ENCODE measurements at places on chromosomes 1 and 21.

DNA sequence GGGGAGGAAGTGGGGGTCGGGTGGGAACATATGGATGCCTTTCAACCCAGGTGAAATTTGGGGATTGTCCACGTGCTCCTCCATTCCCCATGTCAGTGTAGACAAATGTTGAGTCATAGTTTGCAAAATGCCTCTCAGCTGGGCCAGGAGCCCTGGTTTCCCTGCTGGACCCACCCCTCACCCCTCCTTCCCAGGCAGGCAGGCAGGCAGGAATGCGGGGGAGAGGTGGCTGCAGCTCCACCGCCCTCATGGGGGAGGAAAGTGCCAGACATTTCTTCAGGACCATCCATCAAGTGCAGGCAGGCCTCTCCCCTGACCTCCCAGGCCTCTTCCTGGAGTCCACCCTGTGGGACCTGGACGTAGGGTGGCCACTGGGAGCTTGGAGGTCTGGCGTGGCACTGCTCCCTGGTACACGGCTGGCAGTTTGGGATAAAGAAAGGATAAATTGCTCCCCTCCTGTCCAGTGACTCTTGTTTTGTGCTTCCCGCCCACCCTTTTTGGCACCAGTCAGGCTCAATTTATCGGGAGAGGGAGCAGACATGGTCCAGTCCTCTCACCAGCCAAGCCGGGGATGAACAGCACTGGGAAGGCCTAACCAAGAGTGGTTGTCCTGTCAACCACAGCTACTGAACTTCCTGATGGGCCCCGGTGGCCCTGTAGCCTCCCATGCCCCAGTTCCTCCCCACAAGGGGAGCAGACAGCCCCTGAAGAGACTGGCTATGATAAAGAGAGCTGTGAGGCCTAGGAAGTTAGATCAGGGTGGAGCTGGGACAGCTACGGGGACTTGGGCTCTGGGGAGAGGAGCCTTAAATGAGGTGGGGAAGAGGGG is 18.9 kb downstream of the NPR1 start:
- peak; percentile 79 for DNase-seq

DNA sequence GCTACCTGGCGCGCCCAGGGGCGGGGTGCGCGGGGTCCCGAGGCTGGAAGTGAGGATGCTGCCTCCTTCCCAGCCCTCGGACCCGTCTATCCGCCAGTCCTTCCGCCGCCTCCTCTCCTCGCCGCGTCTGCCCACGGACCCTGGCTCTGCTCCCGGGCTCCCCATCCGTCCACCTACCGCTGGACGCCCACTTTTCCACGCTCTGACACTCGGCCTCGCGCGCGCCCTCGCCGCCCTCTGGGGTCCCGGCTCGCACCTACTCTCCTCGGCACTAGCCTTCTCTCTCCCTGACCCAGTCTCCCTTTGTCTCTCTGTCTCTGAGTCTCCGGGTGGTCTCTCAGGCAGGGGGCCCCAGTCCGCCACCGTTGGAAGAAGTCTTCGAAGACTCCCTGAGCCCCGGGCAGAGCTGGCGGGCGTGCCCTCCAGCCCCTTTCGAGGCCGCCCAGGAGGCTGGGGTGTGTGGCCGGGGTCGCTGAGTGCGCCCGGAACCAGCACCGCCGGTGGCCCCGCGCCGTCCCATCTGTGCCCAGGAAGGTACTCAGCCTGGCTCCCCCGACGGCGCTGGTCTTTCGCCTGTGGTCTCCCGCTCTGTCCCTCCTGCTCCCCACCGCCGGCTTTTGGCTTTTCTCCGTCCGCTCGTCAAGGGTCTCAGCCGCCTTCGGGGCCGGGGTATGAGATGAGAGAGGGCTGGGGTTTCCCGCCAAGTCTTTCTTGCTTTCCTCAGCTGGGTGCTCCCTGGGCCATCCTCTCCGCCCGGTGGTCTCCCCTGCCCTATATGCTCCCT is 610 bp downstream of the DRAXIN start:
- no peak for DNase-seq

GRCh38 chr1:214718724-214719123 is 115.7 kb downstream of the CENPF start:
- DNase-seq = no peak

- peak; percentile 39 for DNase-seq
These were observed 403.7 kb downstream of the SIPA1L2 start for GRCh38 chr1:232226197-232226712.

DNA sequence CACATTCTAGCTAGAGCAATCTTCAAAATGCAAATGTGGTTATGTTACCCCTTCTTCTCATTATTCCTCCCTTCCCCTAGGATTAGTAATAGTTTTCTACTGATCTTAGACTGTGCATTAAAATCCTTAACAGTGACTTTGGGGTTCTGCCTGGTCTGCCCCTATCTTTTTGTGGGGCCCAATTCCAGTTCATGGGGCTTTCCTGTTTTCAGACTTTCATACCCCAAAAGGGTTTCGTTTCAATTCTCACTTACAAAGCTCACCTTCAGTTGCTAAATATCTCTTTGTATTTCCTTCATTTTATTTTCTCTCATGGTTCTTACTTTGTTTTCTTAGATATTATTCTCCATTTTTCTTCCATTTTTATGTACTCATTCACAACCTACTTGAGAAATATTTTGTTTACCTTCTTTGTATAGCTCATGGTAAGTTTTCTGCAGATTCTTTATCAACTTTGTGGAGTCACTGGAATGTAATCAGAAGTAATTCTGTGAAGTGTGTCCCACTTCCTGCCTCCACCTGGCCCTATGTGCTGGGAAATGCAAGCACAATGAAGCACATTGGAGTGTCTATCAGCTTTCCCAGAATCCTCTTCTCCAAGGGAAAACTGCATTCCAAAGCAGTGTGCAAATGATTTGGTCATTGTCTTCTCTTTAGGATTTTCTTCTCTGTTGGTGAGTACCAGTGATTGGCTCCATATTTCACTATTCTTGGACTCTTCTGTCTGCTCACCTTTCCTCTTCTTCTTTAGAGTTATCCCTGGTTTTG is 350.2 kb downstream of the ZNF326 start:
- no peak for DNase-seq

GRCh38 chr1:160127865-160128523 is 12.4 kb downstream of the ATP1A2 start:
- no peak for DNase-seq

DNA sequence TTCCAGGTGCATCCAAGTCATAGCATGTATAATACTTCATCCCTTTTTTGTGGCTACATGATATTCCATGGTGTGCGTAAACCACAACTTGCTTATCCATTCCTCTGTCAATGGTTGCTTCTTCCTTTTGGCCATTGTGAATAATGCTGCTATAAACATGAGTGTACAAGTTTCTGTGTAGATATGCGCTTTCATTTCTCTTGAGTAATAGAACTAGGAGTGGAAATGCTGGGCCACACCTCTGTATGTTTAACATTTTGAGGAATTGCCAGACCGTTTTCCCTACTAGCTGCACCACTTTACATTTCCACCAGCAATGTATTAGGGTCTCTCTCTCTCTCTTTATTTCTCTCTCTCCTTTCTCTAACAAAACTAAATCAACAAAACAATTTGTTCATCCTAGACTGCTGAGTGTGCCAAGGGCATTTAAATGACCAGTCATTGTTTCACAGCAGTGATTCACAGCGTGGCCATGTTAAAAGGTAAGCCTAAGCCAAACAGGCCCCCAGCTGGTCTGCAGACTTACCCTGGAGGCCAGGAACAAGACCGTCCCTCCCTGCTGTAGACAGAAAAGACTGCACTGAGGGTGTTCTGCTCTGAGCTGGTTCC is 53.2 kb upstream of the LYST start:
- DNase-seq = peak; percentile 67

DNA sequence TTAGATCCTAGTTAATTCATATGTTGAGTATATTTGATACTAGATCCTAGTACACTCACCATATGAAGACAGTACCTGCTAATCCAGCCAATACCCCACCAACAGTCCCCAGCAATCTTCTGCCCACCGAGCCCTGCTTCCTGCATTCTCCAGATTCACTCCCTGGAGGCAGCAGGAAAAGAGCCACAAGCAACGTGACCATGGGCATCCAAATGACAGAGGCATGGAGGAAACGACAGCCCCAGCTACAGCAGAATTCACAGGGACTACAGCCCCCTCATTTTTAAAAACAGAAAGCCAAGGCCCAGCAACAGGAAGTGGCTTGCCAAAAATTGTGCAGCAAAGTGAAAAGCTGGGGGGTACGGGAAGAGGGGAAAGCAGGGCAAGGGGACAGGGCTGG is 29.3 kb downstream of the ASTN1 start:
- no peak for DNase-seq

DNA sequence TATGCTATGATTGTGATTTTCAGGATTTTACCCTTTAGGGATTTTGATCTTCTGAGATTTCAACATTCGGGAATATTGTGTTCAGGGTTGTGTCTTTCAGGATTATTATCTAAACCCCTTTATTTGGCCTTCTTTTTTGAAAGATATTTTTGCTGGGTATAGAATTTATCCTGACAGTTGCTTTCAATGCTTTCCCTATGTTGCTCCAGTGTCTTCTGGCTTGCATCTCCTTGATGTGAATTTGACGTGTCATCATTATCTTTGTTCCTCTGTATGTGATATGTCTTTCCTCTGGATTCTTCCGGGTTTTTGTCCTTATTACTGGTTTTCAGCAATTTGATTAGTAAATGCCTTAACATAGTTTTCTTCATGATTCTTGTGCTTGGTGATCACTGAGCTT is 25.9 kb upstream of the RIPK4 start:
- DNase-seq = no peak

DNA sequence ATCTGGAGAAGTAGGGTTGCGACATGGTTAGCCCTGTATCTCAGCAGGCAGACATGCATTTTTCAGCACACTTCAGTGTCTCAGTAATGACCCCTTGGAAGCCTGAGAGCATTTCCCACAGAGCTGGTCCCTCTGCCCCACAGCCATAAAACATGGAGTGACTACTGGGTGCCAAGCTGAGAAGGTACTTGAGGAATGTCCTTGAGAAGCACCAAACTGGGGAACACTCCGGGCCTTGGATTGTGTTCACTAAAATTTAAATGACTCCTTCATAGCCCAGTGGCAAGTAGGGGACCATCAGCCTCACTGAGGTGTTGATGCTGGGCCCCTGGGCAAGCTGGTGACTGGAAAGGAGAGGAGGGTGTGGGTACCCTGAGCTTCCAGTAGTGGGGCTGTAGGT is 54.7 kb downstream of the KCNJ6 start:
- no peak for DNase-seq

DNA sequence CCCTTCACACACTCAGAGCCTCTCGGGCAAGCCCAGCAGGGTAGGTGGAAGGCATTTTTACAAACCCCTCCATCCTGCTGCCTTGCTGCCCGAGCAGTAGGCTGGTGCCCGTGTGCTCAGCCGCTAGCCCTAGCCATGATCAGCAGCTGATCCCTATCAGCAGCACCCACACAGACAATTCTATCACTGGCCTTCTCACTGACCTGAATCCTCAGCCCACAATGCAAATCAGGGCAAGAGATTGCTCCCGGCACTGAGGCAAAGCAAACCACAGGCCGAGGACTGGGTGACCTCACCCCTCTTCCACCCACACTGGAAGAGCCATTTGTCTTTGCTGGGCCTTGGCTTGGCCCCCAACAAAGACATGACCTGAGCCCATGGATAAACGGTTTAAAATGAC is 895 bp upstream of the PDZK1 start:
- no peak for DNase-seq

DNA sequence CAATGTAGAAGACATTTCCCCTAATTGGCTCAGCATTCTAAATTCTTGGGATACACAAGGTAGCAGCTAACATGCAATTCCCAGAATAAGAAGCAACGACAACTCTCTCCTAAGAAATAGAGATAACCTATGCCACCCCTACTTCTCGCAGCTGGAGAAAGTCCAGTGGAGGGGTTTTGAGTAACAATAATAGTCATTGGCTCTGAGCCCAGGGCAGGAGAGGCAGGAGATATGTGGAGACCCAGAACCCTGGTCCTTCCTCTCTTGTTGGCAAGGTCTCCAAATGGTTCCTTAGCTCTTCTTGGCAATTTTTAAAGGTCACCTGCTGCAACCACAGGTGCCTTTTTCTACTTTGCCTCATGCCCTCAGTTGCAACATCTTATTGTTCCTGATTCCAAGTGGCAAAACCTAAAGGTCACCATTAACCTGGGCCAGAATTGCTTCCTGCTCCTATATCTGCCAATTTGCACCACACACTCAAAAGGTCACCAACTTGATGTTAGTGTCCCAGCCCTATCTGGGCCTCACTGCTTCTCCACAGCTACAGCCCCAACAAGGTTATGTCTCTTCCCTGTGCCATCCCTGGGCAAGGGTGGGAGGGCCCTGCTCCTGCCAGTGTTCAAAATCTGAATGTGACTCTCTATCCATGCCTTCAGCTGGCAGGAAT is 36.7 kb downstream of the TBX15 start:
- DNase-seq = no peak

- DNase-seq = no peak
These were observed 109.0 kb downstream of the NGF start for GRCh38 chr1:115229016-115229415.

- no peak for DNase-seq
These were observed 26.5 kb downstream of the SCCPDH start for GRCh38 chr1:246750752-246751151.

GRCh38 chr1:99110140-99111041 is 105.7 kb upstream of the PLPPR5 start:
- DNase-seq = no peak

DNA sequence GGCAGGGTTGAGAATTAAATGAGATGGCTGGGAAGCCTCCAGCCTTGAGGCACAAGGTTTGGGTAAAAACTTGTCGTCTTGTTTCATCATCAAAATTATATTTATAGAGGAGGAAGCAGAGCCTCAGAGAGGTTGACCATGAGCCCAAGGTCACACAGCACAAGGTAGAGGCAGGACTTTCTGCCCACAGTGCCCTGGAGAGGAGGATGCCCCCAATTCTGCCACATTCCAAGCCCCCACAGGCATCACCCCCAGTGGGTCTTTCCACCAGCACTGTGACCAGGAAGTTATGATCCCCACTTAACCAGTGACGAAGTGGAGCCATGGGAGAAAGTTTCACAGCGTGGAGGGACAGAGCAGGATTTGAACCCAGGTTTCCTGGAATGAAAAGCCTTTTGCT is 400.0 kb downstream of the MATN1 start:
- DNase-seq = no peak

DNA sequence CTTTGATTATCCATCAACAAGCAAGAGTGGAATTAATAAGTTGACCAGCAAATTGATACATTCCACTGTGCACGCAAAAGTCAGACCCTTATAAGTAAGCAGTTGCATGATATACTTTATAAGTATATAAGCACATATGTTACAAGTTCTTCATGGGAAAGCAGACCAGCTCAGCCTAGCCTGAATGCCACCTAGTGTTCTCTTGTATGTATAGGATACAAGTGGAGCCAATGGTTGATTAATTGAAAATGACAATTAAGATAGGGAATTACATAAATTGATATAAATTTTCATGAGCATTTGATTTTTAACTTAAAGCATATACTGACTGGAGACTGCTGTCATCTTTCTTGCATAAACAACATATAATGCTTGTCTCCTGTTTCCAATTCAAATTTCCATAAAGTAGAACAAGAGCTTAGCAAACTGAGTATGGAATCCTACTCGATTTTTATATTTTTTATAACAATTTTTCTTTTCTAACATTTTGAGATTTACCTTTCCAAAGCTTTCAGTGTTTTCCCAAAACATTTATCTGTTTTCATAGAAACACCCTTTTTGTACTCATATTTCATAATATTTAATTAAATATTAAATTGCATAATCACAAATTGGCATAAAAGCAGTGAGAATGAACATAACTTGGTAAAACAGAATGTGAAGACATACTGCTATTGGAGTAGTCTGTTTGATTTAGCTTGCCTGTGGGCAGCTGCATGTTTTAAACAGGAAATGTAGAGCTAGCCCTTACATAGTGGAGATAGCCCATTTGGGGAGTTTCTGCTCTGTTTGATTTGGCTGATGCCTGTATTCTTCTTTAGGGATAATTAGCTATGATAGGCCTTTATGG is 62.8 kb downstream of the MAGI3 start:
- no peak for DNase-seq

GRCh38 chr1:2506007-2506860 is 20.2 kb downstream of the PANK4 start:
- no peak for DNase-seq

Measured in kidney epithelial cell (primary cell).